ENCODE measurements at places on chromosomes 13 and 19.

GRCh38 chr13:32426191-32426989 lies 1.5 kb downstream of the N4BP2L1 start:
- no peak for DNase-seq

DNA sequence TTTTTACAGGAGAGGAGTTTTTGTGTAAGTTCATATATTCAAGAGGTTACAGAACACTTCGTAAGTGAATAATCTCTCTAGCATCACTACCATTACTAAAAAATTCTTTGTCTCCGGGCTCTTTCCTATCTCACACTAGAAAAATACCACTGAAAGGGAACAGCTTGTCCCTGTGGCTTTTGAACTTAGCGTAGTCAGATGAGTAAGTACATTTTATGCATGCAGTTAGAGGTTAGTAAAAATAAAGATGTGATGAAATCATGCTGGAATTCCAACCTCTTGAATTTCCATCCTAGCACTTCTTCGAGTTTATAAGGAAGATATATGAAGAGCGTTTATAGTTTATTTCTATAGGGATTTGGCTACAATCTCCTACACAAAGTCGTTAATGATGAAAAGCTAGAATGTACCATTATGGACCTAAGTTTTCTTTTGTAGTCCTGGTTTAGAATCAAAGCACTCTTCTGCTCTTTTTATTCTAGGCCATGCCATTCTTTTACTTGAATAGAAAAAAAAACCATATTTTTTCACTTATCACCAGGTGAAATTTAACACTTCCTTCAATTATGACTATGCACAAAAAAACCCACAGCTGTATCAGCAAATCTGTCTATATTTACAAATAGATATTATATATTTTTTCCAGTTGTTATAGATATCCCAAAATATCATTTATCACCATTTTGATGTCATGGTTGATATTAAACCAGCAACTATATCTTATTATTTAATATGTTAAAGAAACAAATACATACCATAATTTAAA lies 139.9 kb upstream of the PCDH9 start:
- no peak for DNase-seq

- no peak for DNase-seq
These were observed 31.7 kb downstream of the RASA3 start for GRCh38 chr13:114100446-114101357.

DNA sequence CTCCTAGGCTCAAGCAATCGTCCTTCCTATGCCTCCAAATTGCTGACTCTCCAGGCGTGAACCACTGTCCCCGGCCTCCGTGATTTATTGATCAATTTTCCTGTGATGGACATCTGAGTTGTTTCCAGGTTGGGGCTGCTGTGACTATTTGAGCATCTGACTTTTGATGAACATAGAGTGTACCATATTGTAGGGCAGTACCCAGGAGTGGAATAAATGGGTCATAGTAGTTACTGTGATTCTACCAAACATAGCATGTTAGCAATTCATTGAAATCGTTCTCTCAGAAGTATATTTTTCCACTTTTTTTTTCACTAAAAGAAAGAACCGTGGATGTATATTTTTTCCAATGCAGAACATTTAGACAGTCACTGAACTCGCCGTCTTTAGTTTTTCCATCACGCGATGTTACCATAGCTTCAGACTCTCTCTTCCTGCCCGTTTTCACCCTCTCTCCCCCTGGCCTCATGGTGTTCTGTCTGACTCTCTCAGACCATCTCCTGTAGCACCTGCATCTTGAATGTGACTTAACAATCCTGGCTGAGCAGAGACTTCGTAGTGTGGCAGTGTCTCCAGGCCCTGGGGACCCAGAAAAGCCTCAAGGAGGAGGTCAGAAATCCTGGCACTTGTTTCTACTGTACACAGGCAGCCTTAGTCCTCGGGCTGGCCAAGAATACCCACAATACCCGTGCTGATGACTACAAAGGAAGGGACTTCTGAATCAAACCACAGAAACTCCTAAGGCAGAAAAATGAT lies 3.2 kb upstream of the RASGRP4 start:
- DNase-seq = no peak

DNA sequence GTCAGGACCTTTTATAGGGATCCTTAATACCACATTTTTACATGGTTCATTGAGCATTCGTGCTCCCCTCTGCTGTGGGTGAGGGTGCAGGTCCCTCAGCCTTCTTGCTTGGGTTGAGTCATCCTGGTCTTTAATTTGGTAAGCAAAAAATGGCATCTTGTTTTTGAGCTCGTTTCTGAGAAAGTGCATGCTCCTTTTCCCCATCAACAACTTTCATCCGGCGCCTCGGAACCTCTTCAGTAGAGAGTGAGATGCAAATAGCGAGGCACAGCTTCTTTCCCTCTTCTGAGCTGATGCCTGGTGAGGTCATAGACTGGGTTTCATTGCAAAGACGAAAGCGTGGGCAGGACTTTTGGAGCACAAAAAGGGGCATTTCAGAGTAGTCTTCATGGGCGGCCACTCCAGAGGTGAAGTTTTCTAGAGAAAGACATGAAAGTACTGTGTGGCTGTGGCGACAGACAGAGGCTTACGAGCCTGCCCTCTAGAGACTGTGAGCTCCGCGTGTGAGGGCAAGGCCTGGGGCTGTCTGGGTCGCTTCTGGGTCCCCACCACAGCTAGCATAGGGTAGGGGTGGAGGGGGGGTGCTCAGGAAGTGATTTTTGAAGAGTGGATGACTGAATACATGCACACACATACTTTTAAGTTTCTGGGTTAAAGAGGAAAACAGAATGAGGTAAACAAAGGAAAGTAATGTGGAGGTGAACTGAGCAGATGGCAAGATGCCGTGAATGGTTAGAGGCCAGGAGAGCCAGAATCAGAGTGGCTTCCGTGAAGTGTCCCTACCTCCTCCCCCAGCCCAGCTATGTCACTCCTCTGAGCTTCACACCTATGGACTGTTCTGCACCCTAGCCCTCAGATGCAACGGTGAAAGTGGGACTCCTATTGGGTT lies 44.3 kb downstream of the BBC3 start:
- DNase-seq = peak; percentile 54

- no peak for DNase-seq
These were observed 1666.0 kb downstream of the EFNB2 start for GRCh38 chr13:104869501-104869900.

GRCh38 chr13:43686557-43686956 lies 100.2 kb downstream of the ENOX1 start:
- DNase-seq = no peak

- DNase-seq = no peak
These were observed 46.4 kb downstream of the ZNF85 start for GRCh38 chr19:20969498-20969897.

GRCh38 chr13:35953537-35954206 lies 177.5 kb downstream of the DCLK1 start:
- DNase-seq = no peak

DNA sequence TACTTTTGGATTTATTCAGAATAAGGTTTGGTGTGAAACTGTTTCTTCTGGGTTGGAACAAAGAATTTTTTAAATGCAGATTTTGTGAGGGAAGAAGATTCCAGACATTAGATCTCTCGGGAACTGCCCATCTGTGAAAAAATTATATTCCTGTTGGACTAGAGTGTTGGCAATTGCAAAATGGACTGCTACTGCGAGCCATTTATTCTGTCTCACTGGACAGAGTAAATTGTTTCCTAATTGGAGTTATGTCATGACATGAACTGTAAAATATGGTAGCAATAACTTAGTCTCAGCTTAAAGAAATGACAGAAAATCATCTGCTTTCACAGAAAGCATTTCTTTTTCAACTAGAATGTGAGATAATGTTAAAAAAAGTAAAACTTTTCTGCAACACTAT lies 86.0 kb upstream of the MYCBP2 start:
- DNase-seq = no peak

DNA sequence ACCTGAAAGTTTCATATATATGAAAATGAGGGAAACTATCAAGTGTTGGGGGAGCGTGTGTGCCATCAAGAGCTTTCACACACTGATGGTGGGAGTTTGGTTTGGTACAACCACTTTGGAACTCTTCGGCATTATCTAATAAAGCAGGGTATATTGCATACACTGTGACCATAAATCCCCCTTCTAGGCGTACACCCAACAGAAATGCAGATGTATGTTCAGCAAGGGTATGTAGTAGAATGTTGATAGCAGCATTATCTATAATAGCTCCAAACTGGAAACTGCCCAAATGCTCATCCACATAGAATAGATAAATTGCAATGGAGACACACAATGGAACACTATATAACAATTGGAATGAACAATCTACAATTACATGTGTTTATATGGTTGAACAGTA lies 70.8 kb downstream of the FAM216B start:
- DNase-seq = no peak

- DNase-seq = no peak
These were observed at the start of gene MAMSTR for GRCh38 chr19:48719263-48720171. TSS of gene MAMSTR (minus strand) at chr19:48719725. CDS start at chr19:48719031, 694 bp downstream.

DNA sequence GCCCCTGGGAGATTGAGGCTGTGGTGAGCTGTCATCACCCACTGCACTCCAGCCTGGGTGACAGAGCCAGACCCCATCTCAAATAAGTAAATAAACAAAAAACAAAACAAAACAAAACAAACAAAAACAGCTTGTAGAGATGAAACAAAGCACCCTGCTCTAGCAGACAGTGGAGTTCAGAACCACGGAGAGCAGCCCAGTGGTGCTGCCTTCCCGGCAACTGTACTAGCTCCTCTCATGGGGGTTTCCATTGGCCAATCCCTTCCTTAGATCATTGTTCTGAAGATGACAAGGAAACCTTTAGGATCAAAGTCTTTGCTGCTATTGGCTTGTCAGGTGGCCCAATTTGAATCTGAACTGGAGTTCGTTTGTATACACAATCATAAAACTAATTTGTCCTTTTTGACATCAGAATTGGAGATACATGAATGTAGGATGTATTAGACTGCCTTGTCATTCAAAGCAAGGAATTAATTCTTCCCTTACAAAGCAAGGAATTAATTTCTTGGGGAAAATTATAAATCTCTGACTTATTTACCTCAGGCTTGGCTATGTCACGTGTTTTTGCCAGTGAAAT lies 19.7 kb upstream of the SYCN start:
- DNase-seq = no peak

Data from stimulated activated CD4-positive, alpha-beta T cell treated with anti-CD3 and anti-CD28 coated beads, Interleukin-1b, Interleukin-23, amount 100 ng/mL, for 1 hour (primary cell).